ENCODE measurements at places on chromosomes 7 and 10.
A peak's percentile ranks its signal among the peaks of the same experiment; 100 is the strongest.

GRCh38 chr7:113179313-113179712, 61.0 kb upstream of the SMIM30 start:
- DNase-seq, result no peak
- H3K36me3 ChIP-seq, result no peaks in the 10 kb centered on the region
- H3K4me3 ChIP-seq, result no peak overlapping the region
- H3K4me1 ChIP-seq, result no peaks in the 10 kb centered on the region

GRCh38 chr10:3775696-3776551, 9.1 kb downstream of the KLF6 start:
- H3K4me1 ChIP-seq, result peaks cover 69% of the 10 kb centered on the region
- H3K27me3 ChIP-seq, result no peaks in the 10 kb centered on the region
- no peak overlapping the region for H3K4me3 ChIP-seq
- DNase-seq, result no peak
- peak overlapping the region; percentile 51 for H3K27ac ChIP-seq

GRCh38 chr7:45643630-45644029, 69.5 kb downstream of the ADCY1 start:
- H3K27ac ChIP-seq, result no peak overlapping the region
- DNase-seq, result no peak
- no peaks in the 10 kb centered on the region for H3K27me3 ChIP-seq
- H3K36me3 ChIP-seq, result no peaks in the 10 kb centered on the region

DNA sequence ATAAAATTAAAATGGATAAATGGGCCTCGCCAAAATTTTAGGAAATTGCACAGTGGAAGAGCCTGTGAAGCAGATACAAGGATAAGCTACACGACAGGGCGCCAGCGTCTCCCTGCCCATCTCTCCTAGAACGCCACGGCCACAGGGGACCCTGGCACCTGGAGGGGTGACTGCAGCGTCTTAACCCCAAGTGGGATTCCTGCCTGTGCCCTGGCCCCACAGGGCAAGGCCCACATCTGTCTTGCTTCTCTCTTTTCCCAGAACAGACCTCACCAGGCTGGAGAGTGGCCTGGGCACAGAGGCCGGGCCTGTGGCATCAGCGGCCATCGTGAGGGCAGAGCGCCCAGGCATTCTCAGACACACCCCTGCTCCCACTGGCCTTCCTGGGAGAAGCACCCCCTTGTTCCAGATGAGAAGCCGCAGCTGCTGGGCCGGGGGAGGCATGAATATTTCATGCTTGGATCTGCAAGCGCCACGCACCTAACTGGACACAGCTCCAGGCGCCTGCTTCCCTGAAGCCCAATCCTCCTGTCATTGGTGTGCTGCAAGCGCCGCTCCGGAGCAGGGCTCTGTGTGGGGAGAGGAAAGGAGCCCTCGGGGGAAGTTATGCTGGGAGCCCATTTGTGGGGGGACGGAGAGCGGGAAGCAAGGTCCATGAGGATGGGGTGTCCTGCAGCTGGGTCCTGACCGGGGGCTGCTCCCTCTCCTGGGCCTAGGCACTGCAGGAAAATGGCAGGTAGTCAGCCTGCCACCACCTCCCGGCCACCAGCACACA, 153.5 kb downstream of the ELFN1 start:
- DNase-seq, result no peak
- H3K27ac ChIP-seq, result no peak overlapping the region
- H3K36me3 ChIP-seq, result no peaks in the 10 kb centered on the region
- no peaks in the 10 kb centered on the region for H3K27me3 ChIP-seq
- no peak overlapping the region for H3K4me3 ChIP-seq

DNA sequence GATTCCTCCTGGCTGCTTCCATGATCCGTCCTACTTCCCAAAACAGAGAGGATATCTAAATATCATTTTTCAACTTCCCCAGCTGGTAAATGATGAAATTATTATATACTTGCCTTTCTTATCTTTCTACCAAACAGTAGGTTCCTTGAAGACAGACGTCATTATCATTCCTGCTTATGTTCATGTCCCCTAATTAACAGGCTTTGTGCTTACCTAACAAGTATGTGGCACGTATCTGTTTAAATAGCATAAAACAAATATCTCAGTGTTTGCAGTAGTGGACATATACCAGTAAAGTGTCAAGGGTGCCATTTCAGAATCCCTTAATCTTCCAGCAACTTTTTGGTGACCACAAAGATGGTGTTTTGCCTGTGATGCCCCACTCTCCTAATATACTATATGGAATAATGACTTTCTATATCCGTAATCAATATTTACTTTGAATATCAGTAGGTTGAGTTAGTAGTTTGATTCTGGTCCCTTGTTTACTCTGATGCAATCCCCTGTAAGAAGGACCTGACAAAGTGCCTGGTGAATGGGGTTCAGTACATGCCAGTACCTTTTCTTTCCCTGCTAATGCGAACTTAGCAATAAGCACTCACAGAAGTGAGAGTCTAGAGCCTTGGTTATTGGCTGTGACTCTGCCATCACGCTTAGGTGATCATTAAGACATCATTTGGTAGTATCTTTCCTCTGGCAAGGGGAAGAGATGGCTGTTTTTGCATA, 124.4 kb downstream of the ITIH5 start:
- H3K36me3 ChIP-seq, result no peaks in the 10 kb centered on the region
- H3K27ac ChIP-seq, result no peak overlapping the region
- H3K4me3 ChIP-seq, result no peak overlapping the region
- no peak for DNase-seq
- H3K27me3 ChIP-seq, result no peaks in the 10 kb centered on the region
- H3K4me1 ChIP-seq, result peaks cover 6% of the 10 kb centered on the region

DNA sequence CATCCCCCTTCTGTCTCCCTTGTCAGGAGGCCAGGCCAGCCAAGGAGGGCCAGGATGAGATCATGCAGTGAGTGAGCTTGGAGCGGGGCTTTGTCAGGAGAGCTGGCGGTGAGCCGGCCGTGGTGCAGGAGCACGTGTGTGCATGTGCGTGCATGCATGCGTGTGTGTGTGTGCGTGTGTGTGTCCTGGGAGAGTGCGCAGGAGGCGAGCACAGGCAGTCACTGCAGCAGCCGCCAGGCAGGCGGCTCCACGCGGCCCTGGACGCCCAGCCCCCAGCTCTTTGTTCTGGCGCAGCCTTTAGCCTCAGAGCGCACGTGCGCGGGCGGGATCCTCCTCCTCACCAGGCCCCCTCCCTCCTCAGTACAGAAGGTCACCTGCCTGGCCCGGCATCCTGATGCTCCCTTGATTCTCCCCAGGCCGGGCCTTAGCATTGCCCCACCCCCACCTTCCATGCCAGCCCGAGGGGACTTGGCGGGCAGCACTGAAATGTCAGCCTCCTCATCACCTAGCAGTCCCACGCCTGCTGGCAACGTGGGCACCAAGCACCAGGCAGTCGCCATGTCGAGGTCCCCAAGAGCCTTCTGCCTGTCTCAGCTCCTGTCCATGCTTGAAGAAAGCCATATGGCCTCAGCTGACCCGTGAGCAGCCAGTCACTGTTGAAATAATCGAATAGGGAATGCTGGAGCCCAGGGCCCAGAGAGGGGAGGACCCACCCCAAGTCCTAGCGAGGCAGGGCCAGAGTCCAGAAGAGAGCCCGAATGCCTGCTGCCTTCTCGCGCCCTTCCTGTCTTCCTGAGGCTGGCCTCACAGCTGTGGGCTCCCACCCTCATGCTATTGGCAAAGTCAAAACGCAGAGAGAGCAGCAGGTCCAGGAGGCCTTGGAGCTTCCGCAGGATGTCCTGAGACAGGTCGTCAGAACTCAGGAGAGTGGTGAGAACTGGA, 125.9 kb upstream of the PPIF start:
- H3K36me3 ChIP-seq, result peaks cover 16% of the 10 kb centered on the region
- no peaks in the 10 kb centered on the region for H3K4me1 ChIP-seq
- H3K4me3 ChIP-seq, result no peak overlapping the region
- no peaks in the 10 kb centered on the region for H3K27me3 ChIP-seq

DNA sequence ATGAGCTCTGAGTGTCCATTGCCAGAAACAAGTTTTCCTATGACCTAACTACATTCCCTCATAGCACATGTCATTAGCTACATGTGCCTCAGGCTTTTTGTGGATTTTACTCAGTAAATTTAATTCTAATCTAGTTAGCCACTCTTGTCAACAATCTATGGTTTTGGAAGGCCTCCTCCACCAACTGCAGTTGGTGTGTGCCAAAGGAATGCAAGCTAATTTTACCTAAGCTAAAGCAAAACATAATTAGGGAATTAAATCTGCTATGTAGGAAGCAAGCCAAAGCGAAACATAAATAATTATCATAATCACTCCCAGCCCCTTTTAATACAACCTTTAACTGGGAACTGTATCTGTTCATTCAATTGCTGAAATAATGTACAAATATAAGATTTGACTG, 3.5 kb upstream of the CTTNBP2 start:
- H3K36me3 ChIP-seq, result no peaks in the 10 kb centered on the region
- no peak for DNase-seq
- peaks cover 16% of the 10 kb centered on the region for H3K27me3 ChIP-seq

Data from CD4-positive, alpha-beta T cell (primary cell).